Activated naive CD8-positive, alpha-beta T cell treated with anti-CD3 and anti-CD28 coated beads for 36 hours (primary cell): ENCODE measurements at places on chromosomes 3 and 15.

GRCh38 chr3:58996730-58997129 is 53.1 kb downstream of the CFAP20DC start:
- no peak for DNase-seq

DNA sequence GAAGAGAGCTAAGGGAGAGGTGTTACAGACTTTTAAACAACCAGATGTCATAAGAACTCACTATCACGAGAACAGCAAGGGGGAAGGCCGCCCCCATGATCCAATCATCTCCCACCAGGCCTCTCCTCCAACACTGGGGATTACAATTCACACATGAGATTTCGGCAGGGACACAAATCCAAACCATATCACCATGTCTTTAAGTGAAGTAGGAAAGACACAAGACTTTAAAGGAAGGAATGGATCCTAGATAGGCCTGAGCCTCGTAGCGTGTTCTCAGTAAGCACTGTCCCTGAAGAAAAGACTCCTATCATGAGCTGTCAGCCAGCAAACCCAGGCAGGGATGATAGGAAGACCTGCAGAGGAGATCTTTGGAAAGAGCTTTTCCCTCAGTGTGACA is 15.1 kb upstream of the RPS27L start:
- no peak for DNase-seq

DNA sequence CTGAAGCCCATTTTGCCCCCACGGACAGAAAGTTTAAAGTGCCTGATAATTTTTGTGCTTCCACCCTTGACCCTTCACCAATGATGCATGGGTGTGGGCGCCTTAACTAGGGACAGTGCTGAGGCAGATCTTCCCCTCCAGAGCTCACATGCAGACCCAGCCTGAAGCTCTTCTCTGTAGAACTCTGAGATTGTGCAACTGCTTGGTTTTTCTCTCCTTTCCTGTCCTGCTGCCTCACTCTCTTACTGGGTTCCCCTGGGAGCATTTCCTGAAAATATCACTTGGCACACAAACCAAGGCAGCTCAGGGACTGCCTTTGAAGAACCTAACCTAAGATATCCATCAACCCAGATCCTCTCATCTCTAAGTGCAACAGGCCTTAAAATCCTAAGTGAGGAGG is 220.3 kb upstream of the STT3B start:
- DNase-seq = no peak

- no peak for DNase-seq
Observed at GRCh38 chr3:195443391-195443989, 670 bp upstream of the ACAP2 start.

DNA sequence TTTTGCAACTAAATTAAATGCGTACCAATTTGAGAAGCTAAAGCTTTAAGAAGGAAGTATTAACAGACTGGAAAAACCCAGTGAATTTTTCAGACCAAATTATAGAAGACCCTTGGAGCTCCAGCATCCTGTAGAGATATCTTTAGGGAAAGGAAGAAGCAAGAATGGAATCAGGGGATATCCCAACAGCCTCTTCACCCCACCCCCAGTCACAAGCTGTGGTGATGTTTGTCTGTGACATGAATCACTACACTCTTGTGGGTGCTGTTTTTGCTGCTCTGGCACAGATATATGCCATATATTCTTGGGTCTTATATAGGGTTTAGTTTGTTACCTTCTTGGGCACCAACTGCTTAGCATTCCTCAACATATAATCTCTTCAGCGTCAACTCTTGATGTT is 78.5 kb upstream of the BCL6 start:
- DNase-seq = no peak

DNA sequence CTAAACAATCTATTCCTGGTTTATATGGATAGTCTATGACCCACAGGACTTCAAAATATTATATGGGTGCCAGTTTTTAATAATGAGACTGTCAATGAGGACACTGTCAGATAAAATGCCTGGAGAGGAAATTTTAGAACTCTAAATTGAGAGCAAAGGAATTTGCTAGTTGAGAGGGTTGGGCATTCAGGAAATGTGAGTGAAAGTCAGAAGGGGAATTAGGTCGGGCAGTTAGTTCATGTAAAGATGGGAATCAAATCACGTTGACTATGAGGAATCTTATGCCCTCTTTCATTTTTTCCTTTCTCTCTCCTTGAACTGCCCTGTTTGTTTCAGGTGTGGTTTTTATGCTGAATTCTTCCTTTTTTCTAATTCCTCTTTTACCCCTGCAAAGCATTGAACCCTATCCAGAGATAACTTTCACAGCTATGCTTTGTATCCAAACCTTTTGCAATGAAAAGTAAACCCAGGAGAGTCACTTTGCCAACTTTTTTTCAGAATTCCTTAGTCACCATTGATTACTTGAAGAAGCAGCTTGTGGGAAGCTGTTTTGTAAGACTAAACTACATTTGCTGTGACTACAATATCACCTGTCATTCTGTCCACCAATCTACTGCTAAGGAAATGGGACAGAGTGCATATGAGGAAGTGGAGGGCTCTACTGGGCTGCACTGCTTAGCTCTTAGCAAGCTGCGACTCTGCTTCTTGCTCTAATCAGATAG is 27.8 kb downstream of the CHP1 start:
- DNase-seq = no peak

- no peak for DNase-seq
Observed at GRCh38 chr15:68192804-68193486, 12.2 kb downstream of the CALML4 start.

DNA sequence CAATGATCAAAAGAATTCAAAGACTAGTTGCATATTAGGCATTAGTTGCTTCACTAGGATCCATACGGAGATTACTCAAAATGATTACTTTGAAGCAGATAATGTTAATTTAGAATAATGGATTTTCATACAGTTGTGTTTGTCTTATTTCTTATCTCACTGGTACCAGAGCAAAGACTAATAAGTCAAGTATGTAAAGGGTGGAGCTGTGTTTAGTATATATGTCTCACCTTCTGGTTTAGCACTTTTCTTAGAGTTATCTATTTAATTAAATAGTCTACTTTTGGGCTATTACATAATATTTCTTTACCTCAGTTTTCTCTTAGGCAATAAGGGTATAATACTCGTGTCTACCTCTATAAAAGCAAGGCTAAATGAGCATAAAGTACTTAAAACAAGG is 18.8 kb downstream of the TMEM207 start:
- no peak for DNase-seq

DNA sequence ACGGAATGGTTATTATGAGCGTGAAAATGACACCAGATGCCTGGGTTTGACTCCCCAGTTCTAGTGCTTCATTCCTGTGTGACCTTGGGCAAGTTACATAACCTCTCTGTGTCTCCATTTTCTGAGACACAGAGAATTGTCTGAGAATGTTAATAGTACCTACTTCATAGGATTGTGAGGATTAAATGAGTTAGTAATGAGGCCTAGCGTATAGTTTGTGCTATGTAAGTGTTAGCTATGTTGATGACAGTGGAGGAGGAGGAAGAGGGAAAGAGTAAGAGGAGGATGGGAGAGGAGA is 150.3 kb downstream of the MEGF11 start:
- DNase-seq = no peak

- no peak for DNase-seq
Observed at GRCh38 chr15:55588815-55589115, 620 bp upstream of the PYGO1 start.

DNA sequence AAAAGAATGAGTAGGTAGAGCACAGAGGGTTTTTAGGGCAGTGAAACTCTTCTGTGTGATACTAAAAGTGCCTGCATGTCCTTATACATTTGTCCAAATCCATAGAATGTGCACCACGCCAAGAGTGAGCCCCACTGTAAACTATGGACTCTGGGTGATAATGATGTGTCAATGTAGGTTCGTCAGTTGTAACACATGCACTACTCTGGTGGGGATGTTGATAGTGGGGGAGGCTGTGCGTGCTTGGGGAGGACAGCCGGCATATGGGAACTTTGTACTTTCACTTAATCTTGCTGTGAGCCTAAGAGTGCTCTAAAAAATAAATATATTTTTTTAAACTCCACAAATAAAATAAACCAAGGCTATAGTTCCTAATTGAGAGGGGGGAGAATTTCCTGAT is 319.2 kb downstream of the SHQ1 start:
- no peak for DNase-seq

GRCh38 chr3:195064300-195064931 is 206.5 kb downstream of the XXYLT1 start:
- no peak for DNase-seq

GRCh38 chr3:140242818-140243276 is 307.9 kb downstream of the CLSTN2 start:
- DNase-seq = no peak

DNA sequence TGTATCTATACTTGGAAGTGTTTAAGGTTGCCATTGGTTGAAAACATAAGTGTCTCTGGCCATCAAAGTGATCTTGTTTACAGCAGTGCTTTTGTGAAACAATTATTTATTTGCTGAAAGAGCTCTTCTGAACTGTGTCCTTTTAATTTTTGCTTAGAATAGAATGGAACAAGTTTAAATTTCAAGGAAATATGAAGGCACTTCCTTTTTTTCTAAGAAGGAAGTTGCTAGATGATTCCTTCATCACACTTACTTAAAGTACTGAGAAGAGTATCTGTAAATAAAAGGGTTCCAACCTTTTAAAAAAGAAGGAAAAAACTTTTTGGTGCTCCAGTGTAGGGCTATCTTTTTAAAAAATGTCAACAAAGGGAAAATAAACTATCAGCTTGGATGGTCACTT is 19.7 kb downstream of the B3GNT5 start:
- no peak for DNase-seq

GRCh38 chr3:38133557-38134405 is 3.1 kb downstream of the ACAA1 start:
- DNase-seq = no peak

DNA sequence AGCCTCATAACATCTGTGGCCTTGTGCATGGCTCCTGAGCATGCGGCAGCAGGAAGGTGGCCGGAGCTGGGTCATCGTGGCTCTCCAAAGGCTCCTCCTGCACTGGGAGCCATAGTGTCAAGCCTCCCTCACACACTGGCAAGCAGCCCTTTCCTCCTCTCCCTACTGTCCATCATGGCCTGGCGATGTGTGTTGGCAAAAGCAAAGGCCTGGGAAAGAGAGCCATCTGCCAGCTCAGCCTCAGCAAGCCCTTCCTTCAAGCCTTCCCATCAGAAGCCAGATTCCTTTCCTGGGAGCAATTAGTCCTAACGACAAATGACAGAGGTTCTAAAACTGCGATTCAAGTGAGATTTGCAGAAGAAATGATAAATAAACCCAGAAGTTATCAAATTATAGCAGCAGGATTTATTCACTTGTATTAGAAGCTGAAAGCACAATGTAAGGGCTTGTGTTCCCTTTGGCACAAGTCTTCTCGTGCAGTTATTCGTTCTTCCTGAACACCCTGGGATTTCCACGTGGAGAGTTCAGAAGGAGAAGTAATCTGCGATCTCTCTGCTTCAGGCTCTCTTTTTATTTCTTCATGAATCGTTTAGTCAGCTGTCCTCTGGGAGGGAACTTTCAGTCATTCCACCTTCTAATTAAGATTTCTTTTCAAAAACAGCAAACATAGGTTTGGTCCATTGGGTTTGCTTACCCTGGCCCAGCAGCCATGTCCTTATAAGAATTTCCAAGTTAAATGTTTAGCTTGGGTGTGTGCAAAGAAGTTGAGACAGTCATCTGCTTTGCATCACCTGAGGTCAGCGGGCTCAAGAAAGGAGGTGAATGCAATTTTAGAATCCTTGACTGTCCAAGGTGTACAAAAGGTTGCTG is 110.3 kb upstream of the TMC3 start:
- DNase-seq = no peak

- DNase-seq = no peak
Observed at GRCh38 chr3:55858302-55858701, 371.2 kb upstream of the WNT5A start.

- no peak for DNase-seq
Observed at GRCh38 chr3:129204473-129204872, 20.8 kb upstream of the CNBP start.

- DNase-seq = no peak
Observed at GRCh38 chr15:91356083-91356482, 256.0 kb downstream of the SV2B start.

DNA sequence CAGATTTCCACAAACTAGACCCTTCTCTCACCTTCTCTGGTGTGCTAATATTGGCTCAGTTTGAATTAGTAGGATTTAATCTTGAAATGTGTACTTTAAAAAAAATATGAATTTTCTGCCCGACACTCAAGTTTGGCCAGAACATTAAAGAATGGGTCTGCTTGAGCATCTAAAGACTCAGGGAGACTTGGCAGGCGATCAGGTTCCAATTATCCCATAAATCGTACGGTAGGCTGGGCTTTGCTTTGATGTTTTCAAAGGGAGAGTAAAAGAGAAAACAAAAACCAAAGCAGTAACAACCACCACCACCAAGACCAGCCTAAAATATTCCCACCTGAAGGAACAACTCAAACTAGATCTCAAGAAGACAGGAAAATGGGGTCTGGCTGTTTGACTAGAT is 230.8 kb downstream of the EBLN2 start:
- no peak for DNase-seq

GRCh38 chr3:65550137-65550536 is 488.6 kb downstream of the MAGI1 start:
- no peak for DNase-seq

GRCh38 chr3:53862241-53862640 is 15.9 kb downstream of the IL17RB start:
- no peak for DNase-seq

GRCh38 chr15:83118291-83118827 is 10.9 kb downstream of the TM6SF1 start:
- no peak for DNase-seq

GRCh38 chr15:99096894-99097426 is 7.9 kb upstream of the SYNM start:
- DNase-seq = no peak

DNA sequence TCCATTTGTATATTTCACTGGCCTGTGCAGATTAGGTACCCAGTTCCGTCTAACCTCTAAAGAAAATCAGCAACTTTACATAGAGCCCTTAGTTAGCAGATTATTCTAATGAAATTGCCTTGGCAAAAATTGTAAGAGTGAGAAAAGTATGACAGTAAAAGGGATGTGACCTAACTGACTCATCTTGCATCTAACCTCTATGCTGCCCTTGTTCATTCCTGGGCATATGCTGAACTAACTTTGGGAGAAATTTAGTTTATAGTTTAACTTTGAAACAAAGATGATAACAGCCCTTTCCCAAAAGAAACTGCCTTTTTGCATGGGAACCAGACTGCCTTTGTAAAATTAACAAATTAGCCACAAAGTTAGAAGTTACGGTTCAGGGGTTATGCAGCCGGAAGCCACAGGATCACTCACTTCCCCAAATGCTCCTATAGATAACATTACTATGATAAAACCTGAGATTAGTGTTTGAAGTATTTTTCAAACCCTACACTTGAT is 839.8 kb upstream of the ALCAM start:
- no peak for DNase-seq
